Right lobe of liver (tissue), 6 donors: ENCODE measurements at places on chromosomes 2 and 18.

- no peak for DNase-seq
These were observed 107.6 kb downstream of the BIRC6 start for GRCh38 chr2:32464431-32464830.

DNA sequence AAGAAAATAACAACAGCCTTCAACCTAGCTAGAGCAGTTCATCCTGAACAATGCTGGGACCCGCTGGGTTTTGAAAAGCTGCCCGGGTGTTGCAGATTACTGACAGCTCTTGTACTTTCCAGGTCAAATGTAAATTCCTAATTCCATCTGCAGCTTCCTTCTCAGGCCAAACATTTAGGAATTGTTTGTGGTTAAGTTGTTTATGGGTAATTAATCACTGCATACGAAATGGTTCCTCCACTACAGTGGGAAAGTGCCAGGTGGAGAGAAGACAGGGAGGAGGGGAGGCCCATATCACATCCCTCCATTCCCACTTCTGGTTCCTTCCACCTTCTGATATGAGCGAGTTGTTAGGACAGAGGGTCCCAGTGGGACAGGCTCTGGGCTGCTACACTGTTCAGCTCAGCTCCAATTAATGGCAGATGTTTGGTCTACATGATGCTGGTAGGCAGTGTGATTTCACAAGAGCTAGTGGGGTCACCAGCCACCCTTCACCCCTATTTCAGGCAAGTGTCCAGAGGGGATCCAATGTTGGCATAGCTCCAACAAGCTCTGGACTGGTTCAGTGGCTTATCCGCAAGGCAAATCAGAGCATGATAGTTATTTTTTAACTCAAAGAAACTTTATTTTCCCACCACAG lies 112.9 kb upstream of the ACAA2 start:
- no peak for DNase-seq

DNA sequence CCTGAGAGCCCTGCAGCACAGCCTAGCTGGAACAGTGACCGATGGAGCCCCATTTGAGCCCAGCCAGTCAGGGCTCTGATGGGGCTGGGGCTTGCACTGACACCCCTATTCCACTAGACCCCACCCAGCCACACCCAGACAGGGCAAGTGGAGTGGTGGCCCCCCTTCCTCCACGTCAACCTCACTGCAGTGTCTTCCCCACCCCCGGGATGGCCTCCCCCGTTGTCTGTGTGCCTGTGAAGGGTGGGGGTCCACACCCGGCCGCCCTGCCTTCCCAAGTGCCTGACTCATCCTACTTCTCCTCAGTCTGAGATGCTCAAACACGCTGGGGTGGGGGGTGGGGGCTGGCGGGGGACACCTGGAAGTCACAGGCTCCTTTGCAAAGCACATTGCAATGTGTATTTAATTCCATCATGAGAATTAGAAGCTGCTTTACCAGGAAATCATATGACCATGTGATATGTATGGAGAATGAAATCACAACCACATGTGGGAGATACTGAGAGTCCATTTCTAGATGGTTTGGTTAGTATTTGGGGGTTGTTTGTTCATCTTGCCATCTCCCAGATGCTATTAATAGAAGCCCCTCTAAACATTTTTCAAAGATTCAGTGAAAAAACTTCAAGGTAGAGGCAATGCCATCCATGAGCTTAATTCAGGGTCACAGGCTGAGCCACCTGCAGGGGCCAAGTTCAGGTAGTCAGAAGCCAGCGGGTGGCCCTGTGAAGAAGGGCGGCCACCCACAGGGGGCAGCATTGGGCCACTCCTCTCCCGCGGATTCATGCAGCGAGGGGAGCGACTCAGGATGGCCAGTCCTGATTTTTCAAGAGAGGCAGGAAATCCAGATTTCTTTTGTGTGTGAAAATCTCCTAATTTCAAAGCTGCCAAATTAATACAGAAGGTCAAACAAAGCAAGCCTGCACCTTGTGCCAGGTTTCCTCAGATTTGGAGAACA lies 22.7 kb upstream of the GMPPA start:
- DNase-seq = peak; percentile 74

GRCh38 chr18:55001394-55002024 lies 42.2 kb upstream of the CCDC68 start:
- no peak for DNase-seq

GRCh38 chr2:182069416-182069815 lies 83.8 kb downstream of the PPP1R1C start:
- no peak for DNase-seq

- no peak for DNase-seq
These were observed 101.4 kb downstream of the WDPCP start for GRCh38 chr2:63486861-63487290.

DNA sequence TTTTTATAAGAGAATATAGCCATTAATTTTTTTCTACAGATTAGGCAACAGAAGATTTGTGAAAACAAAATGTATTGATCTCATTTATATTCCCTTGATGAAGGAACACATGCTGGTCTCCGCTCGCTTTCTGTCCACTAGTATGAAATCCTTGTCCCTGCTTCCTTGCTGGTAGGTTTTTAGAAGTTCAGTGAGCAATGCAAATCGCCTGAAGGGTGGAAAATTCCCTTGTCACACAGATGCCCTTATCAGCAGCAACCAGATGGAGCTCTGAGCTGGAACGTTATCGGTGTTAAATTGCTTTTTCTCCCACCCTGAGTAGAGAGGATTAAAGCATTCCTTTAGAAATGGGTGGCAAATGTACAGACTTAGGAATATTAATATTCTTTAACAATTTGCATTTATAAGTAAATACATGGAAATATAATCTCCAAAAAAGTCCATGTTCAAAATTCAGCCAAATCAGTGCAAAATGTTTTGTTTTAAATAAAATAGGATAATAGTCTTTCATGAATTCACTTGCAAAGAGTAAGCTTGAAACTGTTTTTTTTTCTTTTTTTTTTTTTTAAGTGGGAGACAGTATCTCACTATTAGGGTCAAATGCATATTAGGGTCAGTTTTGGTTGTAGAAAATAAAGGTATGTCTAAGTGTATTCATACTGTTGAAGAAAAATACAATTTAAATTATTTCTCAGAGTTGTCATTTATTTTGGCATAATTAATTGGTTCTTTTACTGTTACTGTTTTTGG lies 164.0 kb upstream of the MYO3B start:
- DNase-seq = no peak

DNA sequence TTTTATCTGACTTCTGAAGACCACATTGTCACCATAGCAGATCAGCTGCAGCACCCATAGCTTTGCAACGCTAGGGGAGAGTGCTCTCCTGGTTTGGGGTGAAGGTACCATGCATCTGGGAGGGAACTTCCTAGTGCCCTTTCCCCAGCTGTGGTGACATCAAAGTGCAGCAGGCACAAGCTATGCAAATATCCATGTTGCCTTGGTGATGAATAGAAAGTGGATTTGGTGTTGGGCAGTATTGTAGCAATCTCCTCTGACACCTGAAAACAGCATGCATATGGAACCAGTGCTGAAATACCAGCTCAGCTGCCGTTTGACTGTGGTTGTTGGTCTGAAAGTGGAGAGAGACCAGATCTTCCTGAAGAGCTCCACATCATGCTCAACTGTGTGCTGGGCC lies 37.1 kb downstream of the BCL2L11 start:
- no peak for DNase-seq

GRCh38 chr2:28906376-28906775 lies 11.9 kb downstream of the WDR43 start:
- DNase-seq = no peak

DNA sequence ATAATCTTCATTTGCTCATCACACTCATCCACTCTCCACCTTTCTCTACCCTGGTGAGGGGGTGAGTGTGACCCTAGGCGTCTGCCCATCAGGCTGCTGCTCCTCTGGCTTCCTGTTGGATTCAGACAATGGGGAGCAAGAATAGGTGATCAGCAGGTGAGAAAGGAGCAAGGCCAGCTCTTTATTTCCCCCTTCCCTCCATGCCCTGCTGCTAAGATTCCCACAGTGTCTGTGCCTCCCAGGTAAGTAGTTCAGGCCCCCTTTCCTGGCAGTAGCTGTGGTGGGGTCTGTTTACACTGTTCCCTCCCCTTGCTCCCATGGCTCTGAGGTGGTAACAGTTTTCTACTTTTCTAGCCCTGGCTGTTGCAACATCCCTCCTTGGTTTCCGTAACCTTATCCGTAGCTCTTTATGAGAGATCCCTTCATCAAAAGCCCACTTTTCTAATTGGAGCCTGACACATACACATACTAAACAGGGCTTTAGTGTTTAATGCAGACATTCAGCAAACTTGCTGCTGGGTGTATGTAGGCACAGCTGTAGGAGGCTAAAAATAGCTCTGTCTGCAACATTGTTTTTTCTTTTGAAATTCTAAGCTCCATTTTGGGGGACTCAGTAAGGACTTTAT lies 27.5 kb downstream of the MAP2 start:
- no peak for DNase-seq

DNA sequence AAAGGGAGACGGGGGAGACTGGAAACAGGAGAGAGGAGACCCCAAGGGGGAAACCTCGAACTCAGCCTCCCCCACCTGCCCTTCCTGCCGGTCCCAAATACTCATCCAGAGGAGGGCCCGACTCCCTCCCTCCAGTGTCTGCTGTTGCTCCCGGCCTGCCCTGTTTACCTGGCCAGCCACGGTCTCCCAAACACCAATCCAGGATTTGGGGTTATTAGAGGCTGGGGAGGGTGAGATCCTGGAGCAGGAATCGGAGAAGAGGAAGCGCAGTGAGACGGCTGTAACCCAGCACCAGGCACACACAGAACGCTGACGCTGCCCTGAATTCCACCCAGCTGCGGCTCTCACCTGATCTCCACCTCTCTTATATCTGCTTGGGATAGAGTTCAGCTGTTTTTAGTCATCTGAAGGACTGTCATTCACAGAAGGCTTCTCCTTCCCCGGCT lies 213.0 kb downstream of the TNS1 start:
- DNase-seq = no peak

DNA sequence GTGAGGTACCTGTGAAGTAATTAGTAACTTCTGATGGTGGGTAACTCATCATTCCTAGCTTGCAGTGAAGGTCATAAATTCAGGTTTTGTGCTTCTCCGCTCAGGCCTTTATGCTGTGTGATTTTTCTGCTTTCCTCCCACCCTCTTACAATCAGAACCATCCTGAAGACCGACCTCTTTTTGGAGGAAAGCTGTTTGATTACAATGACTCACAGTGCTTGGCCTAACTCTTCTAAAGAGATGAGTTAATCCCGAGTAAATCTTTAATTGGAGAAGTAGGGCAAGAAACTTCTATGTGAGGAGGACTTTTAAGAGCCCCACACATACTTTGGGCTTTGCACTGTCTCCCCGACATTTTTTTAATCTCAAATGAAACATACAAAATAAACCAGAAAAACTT lies 53.1 kb downstream of the TTC27 start:
- DNase-seq = no peak

DNA sequence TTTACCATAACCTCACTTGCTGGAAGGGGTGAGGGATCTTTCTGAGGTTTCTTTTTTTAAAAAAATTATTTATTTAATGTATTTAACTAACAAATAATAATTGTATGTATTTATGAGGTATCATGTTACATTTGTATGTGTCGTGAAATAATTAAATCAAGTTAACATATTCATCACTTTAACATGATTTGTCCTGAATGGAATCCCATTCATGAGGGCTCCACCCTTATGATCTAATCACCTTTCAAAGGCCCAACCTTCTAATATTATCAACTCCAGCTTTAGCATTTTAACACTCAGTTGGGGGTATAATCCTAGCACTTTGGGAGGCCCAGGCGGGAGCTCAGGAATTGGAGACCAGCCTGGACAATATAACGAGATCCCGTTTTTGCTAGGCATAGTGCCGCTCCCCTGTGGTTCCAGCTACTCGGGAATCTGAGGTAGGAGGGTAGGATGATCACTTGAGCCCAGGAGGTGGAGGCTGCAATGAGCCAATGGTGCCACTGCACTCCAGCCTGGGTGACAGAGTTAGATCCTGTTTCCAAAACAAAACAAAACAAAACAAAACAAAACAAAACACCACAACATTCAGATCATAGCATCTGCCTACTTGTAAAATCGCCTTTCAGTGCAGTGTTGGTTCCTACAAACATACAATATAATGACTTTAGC lies 1.1 kb upstream of the TAF4B start:
- DNase-seq = no peak

DNA sequence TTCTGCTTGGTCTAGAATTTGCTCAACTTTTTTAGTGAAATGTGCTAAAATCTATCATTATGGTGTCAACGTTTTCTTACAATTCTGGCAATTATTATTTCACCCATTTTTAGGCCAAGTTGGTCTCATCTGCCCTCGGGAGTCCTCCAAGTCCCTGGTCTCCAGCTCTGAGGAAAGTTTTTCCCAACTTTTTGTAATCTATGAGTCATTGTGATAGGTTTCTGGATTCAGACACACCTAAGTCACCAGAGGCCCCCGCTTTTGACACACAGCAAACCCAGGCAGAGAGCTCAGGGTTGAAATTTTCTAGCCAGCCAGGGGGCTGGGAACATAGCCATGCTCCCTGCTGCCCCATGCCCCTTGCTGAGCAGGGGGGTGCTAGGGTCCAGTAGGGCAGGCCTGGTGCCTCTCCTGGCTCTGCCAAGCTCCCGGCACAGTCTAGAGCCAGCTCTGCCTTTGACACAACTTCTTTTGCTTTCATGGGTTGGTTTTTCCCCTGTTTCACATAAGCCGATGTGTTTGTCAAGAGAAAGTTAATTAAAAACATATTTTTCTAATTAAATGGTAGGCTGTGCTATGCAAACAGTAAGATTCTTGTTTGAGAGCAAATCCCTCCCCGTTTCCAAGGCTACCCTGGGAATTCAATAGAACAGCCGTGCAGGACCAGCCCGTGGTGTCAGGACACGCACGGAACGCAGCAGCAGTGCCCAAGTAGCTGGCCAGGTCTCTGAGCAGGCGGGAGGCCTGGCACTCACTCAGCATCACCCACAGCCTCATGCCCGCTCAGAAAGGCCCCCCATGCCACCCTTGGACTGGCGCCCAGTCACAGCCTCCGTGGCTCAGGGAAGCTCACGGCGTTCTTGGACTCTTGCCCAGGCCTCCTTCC lies 25.5 kb upstream of the SNED1 start:
- peak; percentile 54 for DNase-seq

DNA sequence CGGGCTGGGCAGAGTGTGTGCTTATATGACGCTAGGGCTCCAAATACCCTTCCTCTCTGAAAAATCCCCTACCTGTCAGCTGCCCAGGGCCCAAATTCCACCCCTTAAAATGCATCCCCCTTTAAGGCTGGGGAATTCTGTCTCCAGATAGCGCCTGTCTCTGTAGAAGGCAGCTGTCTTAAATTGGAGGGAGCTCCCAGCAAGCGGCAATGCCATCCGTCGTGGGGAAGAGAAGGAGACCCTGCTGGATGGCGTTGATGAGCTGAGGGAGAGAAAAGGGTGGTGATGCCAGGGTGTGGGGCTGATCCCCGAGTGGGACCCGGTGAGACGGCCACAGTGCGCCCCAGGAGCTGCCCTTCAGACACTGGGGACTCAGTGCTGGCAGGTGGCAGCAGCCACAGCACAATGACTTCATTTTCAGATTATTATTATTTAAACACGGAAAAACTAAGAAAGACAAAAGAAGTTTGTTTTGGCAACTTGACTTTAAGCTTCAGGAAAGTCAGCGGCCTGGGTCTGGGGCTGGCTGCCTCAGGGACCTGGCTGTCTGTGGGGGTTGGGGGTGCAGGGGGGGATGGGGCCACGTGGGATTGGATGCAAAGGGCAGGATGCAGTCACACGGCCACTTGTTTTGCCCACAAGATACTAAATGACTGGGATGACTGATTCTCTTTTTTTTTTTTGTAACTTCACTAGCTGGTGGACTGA lies 152.8 kb downstream of the TFCP2L1 start:
- no peak for DNase-seq
